ENCODE measurements at places on chromosomes 2 and 18. TPM values are rescaled to one million over a fixed set of nuclear protein-coding genes. Genes with fewer than 3 reads are reported as not detected.
A peak's percentile ranks its signal among the peaks of the same experiment; 100 is the strongest.

GRCh38 chr2:19349911-19350677 lies 8.3 kb downstream of the OSR1 start:
- DNase-seq, result no peak

DNA sequence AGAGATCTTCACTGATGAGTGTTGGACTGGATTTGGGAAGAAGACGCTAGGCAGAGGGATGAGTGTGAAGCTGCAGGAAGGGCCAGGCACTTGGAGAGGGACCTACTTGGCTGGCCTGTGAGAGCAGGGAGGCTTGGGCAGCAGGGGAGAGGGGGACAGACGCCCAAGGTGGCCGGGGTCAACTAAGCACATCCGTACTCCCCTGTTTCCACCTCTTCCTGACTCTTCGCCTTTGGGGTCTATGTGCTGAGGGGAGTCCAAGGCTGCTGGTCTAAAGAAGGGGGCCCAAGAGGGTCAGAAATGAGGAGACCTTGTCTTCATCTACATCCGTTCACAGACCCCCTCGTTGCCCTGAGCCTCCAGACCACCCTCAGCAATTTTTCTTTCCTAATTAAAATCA lies 16.7 kb downstream of the DPYSL5 start:
- DNase-seq, result no peak

GRCh38 chr2:3449936-3450335 lies 69.4 kb downstream of the ADI1 start:
- DNase-seq, result no peak

DNA sequence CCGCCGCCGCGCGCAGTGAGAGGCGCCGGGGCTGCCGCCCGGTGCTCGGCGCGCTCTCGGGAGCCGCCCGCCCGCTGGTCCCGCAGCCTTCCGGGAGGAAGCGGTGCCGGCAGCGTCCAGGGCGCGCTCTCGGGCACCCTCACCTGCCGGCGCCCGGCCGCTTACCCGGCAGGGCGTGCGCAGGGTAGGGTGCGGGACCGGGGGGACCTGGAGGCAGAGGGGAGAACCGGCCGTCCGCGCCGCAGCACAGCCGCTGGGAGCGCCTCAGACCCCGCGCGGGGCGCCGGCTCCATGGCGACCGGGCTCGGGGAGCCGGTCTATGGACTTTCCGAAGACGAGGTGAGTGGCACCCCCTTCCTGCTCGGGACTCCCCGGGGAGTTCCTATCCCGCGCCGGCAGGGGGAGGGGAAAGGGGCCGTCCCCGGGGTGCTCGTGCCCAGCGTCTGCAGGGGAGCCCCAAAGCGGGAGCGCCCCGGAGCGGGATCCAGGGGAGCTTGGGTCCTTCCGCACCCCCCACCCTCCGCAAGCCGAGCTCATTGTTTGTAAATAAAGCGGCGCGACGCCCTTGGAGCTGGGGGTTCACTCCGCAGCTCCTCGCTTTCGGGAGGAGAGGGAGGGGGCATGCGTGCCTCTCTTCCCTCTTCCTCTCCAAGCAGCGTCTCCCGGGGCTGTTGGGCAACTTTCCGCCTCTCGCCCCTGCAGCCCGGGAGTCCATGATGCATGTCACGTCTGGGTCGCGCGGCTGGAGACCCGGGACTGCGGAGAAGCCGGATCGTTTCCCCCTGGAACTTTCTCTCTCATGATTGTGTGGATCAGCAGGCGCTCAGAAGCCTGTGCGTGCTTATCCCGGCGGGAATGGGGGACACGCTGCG lies 580 bp downstream of the NEDD4L start:
- no peak for DNase-seq

DNA sequence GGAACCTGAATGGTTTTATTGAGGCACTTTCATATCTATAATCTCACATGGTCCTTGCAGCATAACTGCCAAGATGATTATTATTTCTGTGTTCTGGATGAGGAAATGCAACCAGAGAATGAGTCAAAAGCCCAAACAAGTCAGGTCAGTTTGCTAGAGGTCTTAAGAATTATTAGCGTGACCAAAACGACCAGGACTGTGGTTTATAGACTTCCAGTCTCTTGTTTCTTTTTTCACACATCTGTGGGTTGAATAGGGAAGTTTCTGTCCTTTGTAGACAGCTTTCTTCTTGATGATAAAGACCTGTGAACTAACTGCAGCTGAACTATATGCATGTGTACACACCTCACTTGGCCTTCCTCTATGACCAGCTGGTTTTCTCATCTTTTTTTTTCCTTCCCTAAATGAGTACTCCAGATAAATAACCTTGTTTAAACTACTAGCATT lies 13.9 kb downstream of the ADAM23 start:
- DNase-seq, result peak; percentile 34

The OXER1 gene
- 0.15 TPM for total RNA-seq

The TCF23 gene
- not detected for total RNA-seq

GRCh38 chr2:176140513-176141317 lies 10.6 kb upstream of the HOXD4 start:
- DNase-seq, result no peak

The LAMA3 gene
- total RNA-seq, result 70.9 TPM

DNA sequence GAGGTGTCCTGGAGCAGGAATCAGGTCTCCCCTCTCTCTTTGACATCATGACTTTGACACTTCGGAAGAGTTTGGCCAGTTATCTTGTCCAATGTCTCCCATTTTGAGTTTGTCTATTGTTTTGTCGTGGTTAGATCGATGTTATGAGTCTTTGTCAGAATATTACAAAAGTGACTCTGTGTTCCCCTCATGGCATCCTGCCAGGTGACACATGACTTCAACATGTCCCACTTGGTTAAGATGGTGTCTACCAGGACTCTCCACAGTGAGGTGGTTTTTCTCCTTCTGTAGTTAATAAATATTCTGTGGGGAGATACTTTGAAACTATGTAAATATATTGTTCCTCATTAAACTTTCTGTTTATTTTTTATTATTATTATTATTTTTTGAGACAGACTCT lies 76.6 kb upstream of the BZW1 start:
- DNase-seq, result no peak

GRCh38 chr18:5295231-5295920 lies at the start of gene ZBTB14:
Gene ZBTB14 (minus strand): TSS chr18:5295726. CDS start chr18:5293246, 2,480 bp downstream.
- DNase-seq, result peak; percentile 2

GRCh38 chr2:34632327-34632726 lies 1033.2 kb upstream of the FAM98A start:
- DNase-seq, result no peak

GRCh38 chr2:160301420-160301819 lies 101.3 kb upstream of the ITGB6 start:
- DNase-seq, result no peak

DNA sequence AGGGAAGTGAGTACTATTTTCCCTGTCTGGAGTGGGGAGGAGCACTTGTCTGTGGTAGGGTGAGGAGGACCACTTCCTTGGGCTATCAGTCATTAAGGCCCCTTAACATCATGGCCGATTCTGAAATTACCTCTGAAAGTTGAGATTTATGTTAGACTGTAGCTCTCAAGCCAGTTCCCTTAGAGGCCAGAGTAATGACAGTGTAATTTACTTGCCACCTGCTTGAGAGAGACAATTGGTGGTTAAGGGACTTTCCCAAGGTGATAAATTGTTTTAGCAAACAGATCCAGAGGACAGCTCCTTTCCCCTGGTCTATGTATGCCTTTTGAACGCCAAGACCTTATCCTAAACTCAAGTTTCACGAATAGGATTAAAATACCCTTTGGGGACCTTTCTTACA lies 56.1 kb downstream of the NEDD4L start:
- DNase-seq, result no peak

The GDF7 gene
- 3.2 TPM for total RNA-seq

DNA sequence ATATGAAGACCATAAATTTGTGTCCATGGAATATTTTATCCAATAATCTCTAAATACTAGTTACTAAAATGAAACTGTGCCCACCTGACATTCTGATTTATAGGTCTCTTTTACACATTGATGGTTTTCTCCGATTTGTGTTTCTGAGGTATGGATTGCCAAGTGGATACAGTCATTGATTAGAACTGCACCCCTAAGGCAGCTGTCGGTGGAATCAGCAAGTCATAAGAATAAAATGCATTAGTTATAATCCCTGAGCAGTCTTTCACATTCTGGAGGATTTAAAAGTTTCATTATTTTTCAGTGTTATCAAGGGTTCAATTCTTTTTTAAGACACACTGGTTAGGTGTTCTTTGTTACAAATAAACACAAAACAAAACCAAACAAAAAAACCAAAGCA lies 6.0 kb downstream of the CAVIN2 start:
- DNase-seq, result no peak

The REG3G gene
- not detected for total RNA-seq

DNA sequence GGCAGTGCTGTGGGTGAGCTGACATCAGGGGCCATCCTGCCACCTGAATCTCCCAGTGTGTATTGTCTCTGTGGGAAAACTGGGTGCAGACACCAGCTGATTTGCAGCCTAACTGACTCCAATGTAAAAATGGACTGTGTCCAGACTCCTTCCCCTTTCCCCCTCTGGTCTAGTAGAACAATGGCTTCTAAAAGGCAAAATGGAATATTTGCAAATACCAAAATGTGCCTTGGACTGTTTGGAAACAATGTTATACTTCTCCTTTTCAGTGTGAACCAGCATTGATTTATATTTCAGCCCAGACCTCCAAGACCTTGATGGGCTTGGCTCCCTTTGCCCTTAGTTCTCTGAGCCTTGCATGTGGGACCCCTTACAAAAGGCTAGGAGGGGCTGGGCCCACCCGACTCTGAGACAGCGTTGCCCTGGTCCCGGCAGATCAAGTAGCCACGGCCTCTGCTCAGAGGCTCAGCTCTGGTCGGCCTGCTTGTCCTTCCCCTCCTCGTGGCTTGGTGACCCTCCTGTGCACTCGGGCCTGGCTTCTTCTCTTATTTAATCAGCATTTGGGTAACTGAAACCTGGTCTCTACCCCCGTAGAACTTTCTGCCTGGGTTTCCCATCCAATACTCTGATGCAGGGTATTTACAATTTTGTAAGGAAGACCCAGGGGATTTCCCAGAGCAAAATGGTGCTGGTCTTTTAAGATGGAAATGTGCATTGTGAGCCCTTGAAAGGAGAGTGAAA lies 18.0 kb upstream of the ACKR3 start:
- DNase-seq, result no peak

DNA sequence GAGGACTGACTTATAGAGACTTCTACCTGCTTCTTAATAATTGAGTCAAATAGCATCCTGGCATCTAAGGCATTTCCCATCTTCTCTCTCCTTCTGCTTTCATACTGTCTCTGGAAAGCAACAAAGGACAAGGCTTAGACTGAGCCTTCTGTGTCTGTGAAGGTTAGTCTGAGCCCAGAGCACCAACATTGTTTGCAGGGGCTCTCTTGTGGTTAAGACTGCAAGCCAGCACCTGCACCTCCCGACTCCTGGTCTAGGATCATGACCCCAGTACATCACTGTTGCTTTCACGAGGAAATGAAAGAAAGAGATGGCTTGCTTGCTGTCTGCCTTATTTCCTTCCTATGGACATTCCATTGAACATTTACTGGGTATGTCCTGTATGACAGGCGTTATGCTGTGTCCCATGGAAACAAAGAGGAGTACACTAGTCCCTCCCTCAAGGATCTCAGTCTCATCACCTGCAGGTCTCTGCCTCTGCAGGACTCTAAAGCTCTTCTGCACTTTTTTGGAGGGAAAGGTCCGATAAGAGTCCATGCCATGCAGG lies 315.8 kb upstream of the EPAS1 start:
- no peak for DNase-seq

The TANK gene
- total RNA-seq, result 123 TPM

GRCh38 chr18:53749766-53750165 lies 474.7 kb downstream of the MBD2 start:
- DNase-seq, result no peak

GRCh38 chr2:33529771-33530481 lies 53.5 kb downstream of the RASGRP3 start:
- peak; percentile 76 for DNase-seq

The SP3 gene
- 90.9 TPM for total RNA-seq

The IL1RN gene
- total RNA-seq, result 1.6 TPM

- no peak for DNase-seq
Observed at GRCh38 chr18:62771494-62772270, 56.3 kb downstream of the PHLPP1 start.

The NEU2 gene
- not detected for total RNA-seq

The MAPK4 gene
- total RNA-seq, result not detected

The SMC6 gene
- total RNA-seq, result 22.2 TPM

DNA sequence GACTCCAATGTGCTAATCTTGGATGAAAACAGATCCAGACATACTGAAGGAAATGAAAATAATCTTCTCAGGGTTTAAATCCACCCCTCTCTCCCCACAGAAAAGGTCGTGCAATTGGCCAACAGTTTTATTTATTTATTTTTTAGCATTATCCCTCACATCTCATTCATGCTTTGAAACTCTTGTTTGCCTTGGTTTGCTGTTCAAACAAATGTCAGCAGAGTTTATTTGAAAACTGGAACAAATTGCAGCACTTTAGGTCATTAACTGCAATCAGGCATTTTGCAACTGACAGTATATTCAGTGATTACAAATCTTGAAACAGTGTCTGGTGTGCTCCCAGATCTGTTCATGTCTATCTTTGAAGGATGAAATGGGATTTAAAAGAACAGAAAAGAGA lies 220.6 kb downstream of the SLC4A10 start:
- DNase-seq, result peak; percentile 30

GRCh38 chr2:179307616-179308371 lies 43.2 kb upstream of the SESTD1 start:
- DNase-seq, result no peak

DNA sequence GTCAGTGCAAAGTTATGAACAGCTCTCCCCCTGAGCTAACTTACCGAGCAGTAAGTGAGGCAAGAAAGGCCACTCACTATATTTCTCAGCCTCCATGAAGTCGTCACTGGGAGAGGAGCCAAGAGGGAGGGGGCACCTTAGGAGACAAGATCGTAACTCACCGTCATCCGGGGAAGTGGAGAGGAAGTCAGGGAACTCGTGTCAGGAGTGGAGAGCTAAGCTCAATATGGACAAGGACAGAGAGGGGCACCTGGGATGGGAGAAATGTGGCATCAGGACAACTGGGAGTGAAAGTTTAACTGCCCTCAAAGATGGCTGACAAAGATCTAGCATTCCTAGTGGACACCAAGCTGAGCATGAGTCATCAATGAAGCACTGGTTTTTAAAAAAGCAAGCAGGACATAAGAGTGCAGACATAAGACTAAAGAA lies 37.1 kb downstream of the BCL11A start:
- peak; percentile 81 for DNase-seq

Measured in renal cortical epithelial cell (primary cell).